Tibial nerve (tissue), 4 donors: ENCODE measurements at places on chromosomes 2 and 18. TPM values are rescaled to one million over a fixed set of nuclear protein-coding genes. Genes with fewer than 3 reads are reported as not detected.

The RAB27B gene
- total RNA-seq: 0.22 TPM

The PARD6G gene
- 10.7 TPM for total RNA-seq

The UPP2 gene
- total RNA-seq: not detected

The SCN9A gene
- total RNA-seq: 36.1 TPM

The CABYR gene
- 0.84 TPM for total RNA-seq

The GPR75 gene
- 2.2 TPM for total RNA-seq

The CACNB4 gene
- 4.8 TPM for total RNA-seq

The AFF3 gene
- 24.5 TPM for total RNA-seq

The ERFE gene
- not detected for total RNA-seq

DNA sequence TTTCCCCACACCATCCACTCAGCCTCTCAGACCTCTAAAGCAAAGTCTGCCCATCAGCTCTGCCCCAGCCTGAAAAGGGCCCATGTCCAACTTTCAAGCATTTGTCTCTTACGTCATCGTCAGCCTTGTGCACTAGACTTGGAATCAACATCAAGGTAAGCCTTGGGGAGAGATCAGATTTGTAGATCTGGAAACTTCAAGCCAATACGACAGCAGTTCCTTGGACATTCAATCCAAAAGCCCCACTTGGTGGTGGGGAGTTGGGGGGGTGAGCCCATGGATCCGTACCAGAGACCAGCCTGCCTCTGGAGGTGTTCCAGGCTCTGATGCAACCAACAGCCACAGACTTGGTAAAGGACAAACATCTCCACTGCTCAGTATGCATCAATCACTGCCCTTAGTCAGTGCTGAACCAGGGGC, 206.8 kb upstream of the MEIS1 start:
- no peaks in the 10 kb centered on the region for H3K27me3 ChIP-seq
- no peaks in the 10 kb centered on the region for H3K4me1 ChIP-seq
- no peaks in the 10 kb centered on the region for H3K36me3 ChIP-seq
- DNase-seq: peak; percentile 70

DNA sequence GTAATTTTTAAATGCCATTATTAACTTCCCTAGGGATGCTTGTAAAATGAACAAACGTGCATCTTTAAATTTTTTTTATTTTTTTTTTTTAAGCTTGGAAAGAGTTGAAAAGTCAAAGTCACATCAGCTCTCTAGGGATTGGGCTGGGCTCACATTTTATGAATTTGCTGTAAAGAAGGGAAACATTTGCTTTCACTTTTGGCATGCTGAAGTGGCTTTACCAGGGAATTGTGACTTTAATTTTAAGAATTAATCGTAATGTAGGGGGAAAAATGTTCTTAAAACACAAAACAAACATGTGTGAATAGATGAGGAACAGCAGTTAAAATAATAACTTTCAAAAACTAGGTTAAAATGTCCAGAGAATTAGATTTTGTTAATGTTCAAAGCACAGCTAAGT, 123.0 kb downstream of the AGAP1 start:
- no peaks in the 10 kb centered on the region for H3K27me3 ChIP-seq
- H3K4me1 ChIP-seq: peaks cover 54% of the 10 kb centered on the region
- H3K27ac ChIP-seq: peak overlapping the region; percentile 31

GRCh38 chr18:32360682-32361345, 109.9 kb downstream of the GAREM1 start:
- DNase-seq: no peak
- H3K4me1 ChIP-seq: no peaks in the 10 kb centered on the region
- H3K27me3 ChIP-seq: no peaks in the 10 kb centered on the region

DNA sequence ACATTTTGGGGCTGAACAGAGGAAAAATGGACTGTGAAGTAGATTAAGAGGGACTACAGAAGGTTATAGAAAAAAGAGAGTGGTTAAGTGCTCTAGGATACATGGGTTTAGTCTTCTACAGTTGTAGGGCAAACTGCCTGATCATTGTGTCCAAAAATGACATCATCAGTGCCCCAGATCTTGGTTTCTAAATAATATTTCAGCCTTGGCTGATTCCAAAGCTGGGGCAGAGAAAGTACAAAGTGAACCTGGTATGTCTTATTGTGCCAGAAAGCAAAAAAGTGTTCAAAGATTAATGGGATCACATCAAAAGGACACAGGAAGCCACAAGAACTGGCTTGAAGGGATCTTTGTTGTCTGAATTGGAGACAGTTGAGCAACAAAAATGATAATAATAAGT, 97.1 kb upstream of the ZNF521 start:
- no peaks in the 10 kb centered on the region for H3K27me3 ChIP-seq
- H3K36me3 ChIP-seq: no peaks in the 10 kb centered on the region
- H3K4me3 ChIP-seq: no peak overlapping the region

DNA sequence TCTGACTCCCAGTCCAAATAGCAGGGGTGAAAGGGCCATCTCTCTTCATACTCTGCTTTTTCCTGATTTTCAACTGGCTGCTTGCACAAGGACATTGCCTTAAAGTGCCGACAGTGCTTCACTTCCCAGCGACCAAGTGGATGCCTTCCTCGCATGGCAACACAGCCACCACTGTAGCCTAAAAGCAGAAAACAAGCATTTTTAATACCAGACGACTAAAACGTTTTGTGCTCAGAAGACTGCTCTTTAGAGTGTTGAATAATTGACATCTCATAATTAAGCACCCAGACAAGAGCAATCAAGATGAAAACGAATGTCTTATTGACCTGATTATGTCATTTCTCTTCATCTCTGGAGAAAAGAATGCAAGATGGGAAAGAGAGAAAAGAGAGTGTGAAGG, 75.2 kb downstream of the PLA2R1 start:
- no peak for DNase-seq
- no peak overlapping the region for H3K4me3 ChIP-seq
- peaks cover 18% of the 10 kb centered on the region for H3K36me3 ChIP-seq
- no peaks in the 10 kb centered on the region for H3K27me3 ChIP-seq
- no peaks in the 10 kb centered on the region for H3K4me1 ChIP-seq

GRCh38 chr2:218471036-218471435, 52.1 kb downstream of the VIL1 start:
- no peak for DNase-seq
- no peaks in the 10 kb centered on the region for H3K27me3 ChIP-seq
- H3K4me3 ChIP-seq: no peak overlapping the region
- H3K36me3 ChIP-seq: peaks cover 36% of the 10 kb centered on the region

DNA sequence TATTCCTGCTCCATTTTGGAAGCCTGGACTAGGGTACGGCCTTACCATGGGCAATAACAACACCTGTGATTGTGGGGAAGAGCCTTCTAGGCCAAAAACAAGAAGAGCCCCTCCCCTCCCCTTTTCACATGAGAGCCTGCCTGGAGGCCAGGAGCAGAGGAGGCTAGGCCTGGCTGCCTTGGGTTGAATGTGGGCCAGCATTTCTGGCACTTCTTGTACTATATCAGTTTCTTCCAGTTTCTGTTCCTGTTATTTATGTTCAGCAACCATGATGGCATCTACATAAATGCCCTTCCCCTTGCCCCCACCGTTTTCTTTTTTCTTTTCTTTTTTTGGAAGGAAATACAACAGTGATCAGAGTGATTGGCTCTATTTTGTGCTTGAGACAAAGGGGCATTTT, 58.4 kb downstream of the KCTD18 start:
- H3K36me3 ChIP-seq: peaks cover 38% of the 10 kb centered on the region
- H3K27ac ChIP-seq: no peak overlapping the region
- peaks cover 11% of the 10 kb centered on the region for H3K4me1 ChIP-seq
- DNase-seq: no peak

DNA sequence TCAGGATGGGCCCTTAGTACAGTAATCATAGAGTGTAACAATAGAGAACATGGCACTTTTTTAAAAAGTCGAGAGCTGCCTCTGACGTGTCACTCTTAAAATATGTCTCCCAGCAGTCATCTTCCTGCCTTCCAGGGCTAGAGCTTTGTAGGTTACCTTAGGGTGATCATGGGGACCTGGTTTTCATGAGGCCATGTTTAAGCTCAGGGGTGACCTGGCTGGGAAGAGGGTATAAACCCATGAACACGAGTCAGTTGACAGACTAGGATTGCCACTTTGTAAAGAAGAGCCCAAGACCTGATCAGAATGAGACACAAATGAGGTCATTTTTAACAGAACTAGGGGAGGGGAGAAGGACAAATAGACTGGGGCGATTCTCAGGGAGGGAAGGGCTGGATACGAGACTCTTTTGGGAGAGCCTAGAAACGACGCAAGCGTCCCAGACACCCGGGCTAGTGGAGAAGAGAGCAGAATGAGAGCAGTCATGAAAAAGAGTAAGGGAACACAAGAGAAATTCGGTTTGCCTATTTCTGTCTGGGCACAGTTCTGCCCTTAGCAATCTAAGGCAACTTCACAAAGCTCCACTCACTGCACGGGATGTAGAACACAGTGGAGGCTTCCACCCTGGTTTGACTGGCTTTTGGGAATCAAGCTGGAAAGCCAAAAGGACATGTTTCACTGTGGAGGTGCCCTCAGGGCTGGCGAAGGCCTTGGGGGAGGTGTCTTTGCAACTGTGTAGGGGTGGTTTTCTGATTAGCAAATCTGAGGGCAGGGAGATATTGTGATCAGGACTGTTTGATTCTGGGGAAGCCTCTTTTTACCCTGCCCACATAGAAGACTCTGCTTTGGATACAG, 1.8 kb upstream of the RAB31 start:
- H3K4me3 ChIP-seq: no peak overlapping the region
- no peaks in the 10 kb centered on the region for H3K36me3 ChIP-seq
- no peaks in the 10 kb centered on the region for H3K27me3 ChIP-seq
- DNase-seq: no peak
- H3K4me1 ChIP-seq: no peaks in the 10 kb centered on the region

- H3K4me3 ChIP-seq: no peak overlapping the region
- H3K4me1 ChIP-seq: no peaks in the 10 kb centered on the region
- no peaks in the 10 kb centered on the region for H3K36me3 ChIP-seq
- H3K27ac ChIP-seq: no peak overlapping the region
- DNase-seq: no peak
Observed at GRCh38 chr2:26588576-26588975, 52.6 kb downstream of the CIB4 start.

- H3K36me3 ChIP-seq: no peaks in the 10 kb centered on the region
- peaks cover 14% of the 10 kb centered on the region for H3K4me1 ChIP-seq
- DNase-seq: no peak
Observed at GRCh38 chr2:9699139-9700108, 68.6 kb upstream of the YWHAQ start.

GRCh38 chr2:200394045-200394444, 87.6 kb downstream of the SPATS2L start:
- no peaks in the 10 kb centered on the region for H3K4me1 ChIP-seq
- DNase-seq: no peak
- H3K4me3 ChIP-seq: no peak overlapping the region
- peaks cover 37% of the 10 kb centered on the region for H3K36me3 ChIP-seq

GRCh38 chr2:16246281-16246850, 306.0 kb downstream of the MYCN start:
- no peaks in the 10 kb centered on the region for H3K4me1 ChIP-seq
- no peak for DNase-seq
- no peaks in the 10 kb centered on the region for H3K27me3 ChIP-seq
- no peak overlapping the region for H3K4me3 ChIP-seq
- H3K36me3 ChIP-seq: no peaks in the 10 kb centered on the region

- H3K27me3 ChIP-seq: no peaks in the 10 kb centered on the region
- no peak for DNase-seq
- no peak overlapping the region for H3K4me3 ChIP-seq
- no peaks in the 10 kb centered on the region for H3K36me3 ChIP-seq
- H3K27ac ChIP-seq: no peak overlapping the region
Observed at GRCh38 chr18:5841518-5841917, 53.8 kb downstream of the TMEM200C start.

- H3K36me3 ChIP-seq: no peaks in the 10 kb centered on the region
- no peak overlapping the region for H3K4me3 ChIP-seq
- no peaks in the 10 kb centered on the region for H3K27me3 ChIP-seq
- no peak for DNase-seq
Observed at GRCh38 chr2:190582019-190582418, 47.5 kb upstream of the NEMP2 start.

GRCh38 chr2:8568543-8569302, 113.1 kb upstream of the ID2 start:
- no peak overlapping the region for H3K4me3 ChIP-seq
- H3K27ac ChIP-seq: no peak overlapping the region
- H3K4me1 ChIP-seq: no peaks in the 10 kb centered on the region
- H3K36me3 ChIP-seq: no peaks in the 10 kb centered on the region
- no peaks in the 10 kb centered on the region for H3K27me3 ChIP-seq

DNA sequence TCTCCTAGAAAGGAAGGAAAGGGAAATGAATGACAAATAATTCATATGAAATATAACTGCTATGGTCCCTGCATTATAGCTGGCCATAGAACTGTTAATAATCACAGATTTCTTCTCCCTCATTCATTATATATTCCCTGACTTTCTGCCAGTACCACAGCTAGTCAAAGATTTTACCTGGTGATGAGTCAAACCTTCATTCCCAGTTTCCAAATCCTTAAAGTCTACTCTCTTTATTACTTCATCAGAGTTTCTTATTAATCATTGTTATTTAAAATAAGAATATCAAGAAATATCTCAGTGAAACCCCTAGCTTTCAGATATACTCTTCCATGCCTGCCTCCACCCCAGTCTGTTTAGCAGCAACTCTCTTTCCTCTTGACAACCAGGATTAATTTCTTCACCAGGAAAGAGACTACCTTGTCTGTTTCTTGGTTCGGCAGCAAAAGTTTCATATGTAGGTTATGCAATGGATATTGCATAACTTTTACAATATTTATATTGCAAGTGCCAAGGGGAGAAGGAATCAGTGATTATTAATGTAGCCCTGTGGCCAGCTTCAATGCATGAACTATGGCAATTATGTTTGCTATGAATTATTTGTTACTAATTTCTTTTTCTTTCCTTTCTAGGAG, 533.8 kb downstream of the FBXO15 start:
- no peak overlapping the region for H3K27ac ChIP-seq
- H3K4me1 ChIP-seq: no peaks in the 10 kb centered on the region
- no peak for DNase-seq

GRCh38 chr2:85753035-85753524, 711 bp upstream of the ATOH8 start:
- H3K27ac ChIP-seq: peak overlapping the region; percentile 94
- peak overlapping the region; percentile 64 for H3K4me3 ChIP-seq
- H3K4me1 ChIP-seq: peaks cover 47% of the 10 kb centered on the region
- H3K27me3 ChIP-seq: no peaks in the 10 kb centered on the region
- no peak for DNase-seq

GRCh38 chr2:209864716-209865295, 93.2 kb downstream of the UNC80 start:
- no peak overlapping the region for H3K4me3 ChIP-seq
- H3K4me1 ChIP-seq: no peaks in the 10 kb centered on the region
- DNase-seq: no peak
- H3K27ac ChIP-seq: no peak overlapping the region
- no peaks in the 10 kb centered on the region for H3K27me3 ChIP-seq
- H3K36me3 ChIP-seq: no peaks in the 10 kb centered on the region
